ENCODE measurements at places on chromosomes 13 and 19.

- peak; percentile 24 for DNase-seq
These were observed 1.3 kb downstream of the ICAM5 start for GRCh38 chr19:10290876-10291553.

DNA sequence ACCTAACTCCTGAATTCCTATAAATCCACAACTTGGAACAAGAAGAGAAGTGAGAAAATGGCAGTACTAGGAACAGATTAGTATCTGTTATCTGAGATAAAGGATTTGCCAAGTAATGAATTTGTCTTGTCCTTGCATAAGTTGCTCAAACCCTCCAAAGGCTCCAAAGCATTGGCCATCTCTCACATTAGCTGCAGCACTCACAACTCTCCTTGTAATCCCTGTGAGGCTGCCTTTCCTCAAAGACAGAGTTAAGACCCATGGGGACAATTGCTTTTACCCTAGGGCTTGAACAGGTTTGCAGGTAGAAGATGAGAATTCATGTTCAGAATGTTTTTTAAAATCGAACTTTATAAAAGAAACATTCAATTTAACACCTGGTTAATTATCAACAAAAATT lies 1702.2 kb downstream of the EFNB2 start:
- no peak for DNase-seq

- DNase-seq, result no peak
These were observed 178.2 kb downstream of the GPC5 start for GRCh38 chr13:91576590-91576989.

DNA sequence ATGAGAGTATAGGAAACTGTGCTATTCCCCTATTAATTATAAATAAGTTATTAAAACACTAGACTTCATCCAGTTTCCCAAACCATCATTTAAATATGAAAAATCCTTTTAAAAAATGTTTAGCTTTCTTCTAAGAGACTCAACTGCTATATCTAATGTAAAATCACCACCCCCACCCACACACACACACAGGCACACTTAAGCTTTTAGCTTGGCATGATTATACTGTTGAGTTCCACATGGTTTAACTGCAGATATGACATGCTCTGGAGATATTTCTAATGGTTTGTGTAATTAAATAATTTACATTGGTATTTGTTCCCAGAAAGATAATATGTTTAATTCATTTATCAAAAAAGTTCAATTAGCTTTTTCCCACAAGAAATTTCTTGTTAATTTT lies 1700.1 kb upstream of the SLC10A2 start:
- DNase-seq, result no peak

DNA sequence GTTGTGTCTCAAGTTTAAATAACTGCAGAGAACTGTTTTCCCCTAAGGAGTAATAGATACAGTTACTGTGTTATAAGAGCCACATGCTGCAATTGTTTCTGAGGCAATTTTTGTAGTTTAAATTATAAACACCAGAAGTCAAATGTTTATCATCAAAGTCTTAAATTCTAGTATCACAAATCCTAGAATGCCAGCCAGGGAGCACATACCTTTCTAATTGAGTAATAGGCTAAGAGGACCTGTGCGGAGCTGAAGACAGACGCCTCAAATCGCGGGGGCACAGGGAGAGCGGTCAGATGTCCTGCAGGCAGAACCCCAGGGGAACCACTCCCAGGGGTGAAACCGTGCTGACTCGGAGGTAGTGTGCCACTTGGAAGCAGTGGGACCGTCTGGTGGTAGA lies 65.2 kb upstream of the TNFRSF19 start:
- no peak for DNase-seq

DNA sequence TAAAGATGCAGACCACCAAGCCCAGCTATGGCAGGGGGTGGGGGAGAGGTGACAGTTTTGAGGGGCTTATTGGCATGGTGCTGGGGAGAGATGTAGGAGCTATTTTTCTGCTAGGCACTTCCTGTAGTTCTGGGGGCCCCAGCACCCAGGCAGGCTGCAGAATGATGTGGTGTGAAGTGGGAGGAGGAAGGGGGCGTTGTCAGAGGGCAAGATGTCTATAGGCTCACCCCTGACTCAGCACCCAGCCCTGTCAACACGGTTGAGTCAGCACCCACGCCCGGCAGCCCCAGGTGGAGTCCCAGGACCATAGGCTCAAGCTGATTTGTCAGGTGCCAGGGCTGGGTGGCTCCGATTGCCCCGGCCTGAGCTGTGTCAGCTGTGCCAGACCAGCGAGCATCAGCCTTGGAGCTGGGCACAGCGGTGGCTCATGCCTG lies 5.8 kb downstream of the KLF2 start:
- DNase-seq, result peak; percentile 95

GRCh38 chr13:74136084-74136658 lies 2.0 kb upstream of the KLF12 start:
- peak; percentile 56 for DNase-seq

DNA sequence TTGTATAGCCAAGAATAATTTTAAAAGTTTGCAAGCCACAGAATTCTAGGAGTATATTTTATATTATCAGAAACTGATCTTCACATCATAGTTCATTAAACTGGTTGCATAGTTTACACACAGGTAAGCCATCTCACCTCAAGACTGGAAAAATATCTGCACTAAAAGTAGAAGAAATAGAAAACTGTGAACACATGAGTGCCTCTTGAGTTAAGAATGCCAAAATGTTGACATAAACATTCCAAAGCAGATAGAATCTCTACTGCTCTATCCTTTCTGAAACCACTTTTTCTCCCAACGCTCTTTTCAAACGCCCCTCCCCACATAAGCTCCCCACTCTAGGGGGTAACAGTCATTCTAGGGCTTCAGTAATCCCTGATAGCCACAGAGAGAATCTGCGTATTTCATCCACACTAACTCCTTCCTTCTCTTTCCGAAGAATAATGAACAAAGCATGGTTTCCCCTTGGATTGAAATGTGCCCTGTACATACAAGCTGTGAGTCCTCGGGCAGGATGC lies 201.5 kb downstream of the IRS2 start:
- DNase-seq, result no peak

GRCh38 chr13:101868585-101869469 lies 416.4 kb downstream of the ITGBL1 start:
- DNase-seq, result no peak

DNA sequence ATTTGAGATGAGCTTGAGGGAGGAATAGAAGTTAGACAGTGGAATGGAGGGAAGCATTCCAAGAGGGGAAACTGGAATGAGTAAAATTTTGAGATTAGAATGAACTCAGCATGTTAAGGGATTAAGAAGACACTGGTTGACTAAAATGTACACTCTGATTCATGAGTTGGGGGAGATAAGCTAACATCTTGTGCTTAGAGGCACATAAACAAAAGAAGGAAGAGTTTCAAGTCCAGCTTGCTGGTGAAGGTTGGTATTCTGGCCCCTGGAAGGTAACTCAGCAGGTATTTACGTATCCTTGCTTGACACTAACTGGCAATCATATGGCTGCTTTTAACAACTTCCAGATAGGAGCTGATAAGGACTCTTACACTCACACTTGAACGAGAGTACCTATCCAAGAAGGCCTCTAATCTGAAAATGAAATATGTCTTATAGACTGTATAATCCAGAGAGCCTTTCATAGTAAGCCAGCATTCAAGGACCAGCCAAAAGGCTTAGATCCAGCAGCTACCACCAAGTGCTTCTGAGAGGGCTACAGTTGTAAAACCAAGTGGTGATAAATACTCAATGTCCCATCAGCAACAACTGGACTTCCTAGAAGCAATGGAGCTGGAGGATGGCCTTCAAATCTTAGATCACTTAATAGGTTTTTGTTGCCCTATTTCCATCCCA lies 149.7 kb upstream of the SERP2 start:
- DNase-seq, result no peak

DNA sequence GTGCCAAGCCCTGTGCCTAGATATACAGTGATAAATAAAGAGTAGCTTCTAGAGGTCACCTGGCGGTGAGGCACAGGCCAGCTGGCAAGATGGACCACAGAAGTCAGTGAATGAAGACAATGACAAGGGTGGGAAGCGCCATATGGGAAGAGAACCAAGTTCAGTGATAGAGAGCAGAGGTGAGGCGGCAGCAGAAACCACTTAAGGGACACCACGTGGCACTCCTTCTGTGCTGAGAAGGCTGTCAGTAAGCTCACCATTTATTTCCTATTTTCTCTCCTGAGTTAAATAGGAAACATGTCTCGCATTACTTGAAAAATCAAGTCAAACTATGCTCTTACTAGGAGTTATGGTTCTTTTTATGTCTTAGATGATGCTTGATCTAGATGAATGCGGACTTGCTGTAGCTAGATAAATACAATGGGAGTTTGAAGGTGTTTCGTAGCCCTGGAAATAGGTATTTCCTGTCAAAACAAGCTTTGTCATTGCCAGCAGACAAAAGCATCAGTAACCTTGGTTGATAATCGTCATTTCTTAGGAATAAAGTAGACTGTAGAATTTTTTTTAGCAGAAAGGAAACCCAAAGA lies 17.8 kb downstream of the ALOX5AP start:
- no peak for DNase-seq

GRCh38 chr13:91241221-91241933 lies 106.1 kb upstream of the MIR17HG start:
- DNase-seq, result no peak

DNA sequence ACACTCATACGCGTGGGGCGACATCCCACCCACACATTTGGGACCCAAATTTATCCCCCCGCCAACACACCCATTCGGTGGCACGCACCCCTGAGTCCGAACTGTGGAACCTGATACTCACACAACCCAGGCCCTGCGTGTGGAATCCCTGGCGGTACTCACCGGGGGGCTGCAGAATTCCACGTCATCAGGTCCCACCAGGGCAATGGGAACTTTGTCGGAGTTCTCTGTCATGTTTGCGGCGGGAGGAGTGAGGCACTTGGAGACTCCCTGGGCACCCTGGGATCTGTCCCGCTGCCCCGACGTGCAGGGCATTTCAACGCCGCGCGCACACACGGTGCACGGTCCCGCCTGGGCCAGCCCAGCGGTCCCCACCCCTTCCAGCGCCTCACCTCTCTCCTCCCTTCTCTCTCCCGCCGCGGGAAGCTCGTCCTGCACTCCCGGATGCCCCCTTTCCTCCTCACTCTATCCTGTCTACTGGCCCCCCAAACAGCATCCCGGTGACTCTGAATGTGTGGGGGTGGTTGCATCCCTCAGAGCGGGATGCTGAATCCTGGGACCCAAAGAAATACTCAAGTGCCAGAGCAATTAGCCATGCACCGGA lies at the start of gene CNMD:
Gene CNMD (minus strand): TSS at position 353 of the 604 bp plus-strand sequence. CDS start 119 bp downstream, at position 234.
- no peak for DNase-seq

DNA sequence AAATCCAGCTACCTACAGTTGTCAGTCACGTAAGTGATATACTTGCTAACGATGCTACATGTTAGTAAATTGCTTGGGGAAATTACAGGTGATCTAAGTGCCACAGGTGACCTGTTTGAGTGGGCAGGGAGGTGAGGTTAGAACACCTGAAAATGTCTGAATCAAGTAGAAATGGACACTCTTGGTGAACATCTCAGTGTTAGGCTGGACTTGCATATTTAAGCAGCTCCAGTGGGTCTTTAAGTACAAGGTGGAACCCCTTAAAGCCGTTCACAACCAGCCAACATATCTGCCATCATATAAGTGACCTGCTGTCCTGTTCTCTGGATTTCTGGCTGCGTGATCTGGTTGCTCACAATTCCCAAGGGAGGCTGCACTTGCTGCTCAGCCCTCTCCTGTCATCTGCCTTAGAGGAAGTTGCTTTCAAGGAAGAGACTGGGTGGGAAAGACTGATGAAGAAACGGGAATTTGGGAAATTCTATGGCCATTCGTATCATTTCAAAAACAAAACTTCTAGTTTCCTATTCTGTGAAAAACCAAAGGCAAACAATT lies 244.0 kb downstream of the DCLK1 start:
- no peak for DNase-seq

DNA sequence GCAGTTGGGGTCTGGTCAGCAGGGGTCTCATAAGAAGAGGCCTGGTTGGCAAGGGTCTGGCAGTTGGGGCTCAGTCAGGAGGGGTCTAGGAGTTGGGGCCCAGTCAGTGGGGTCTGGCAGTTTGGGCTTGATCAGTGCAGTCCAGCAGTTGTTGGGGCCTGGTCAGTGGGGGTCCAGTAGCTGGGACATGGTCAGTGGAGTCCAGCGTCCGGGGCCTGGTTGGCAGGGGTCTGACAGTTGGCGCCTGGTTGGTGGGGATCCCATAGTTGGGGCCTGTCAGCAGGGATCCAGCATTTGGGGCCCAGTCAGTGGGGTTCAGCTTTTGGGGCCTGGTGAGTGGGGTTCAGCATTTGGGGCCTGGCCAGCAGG lies 60.5 kb upstream of the TPM4 start:
- no peak for DNase-seq

- DNase-seq, result no peak
These were observed 1.2 kb upstream of the MYDGF start for GRCh38 chr19:4671185-4671851.

DNA sequence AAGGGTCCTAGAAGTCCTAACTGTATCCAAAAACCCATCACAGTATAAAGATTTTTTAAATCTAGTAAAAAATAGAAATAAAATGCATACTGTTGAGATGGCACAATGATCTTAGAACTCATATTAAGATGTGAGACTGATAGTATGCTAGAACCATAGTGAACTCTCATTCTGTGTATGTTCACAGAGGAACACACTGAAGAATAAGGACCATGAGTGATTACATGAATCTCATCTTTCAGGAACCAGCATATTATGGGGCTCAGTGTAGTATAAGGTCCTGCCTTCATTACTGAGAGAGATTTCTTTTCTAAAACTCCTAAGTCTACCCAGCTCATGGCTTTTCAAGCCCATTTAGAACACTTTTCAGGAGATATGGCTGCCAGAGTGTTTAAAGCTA lies 59.8 kb upstream of the RFC3 start:
- DNase-seq, result no peak

DNA sequence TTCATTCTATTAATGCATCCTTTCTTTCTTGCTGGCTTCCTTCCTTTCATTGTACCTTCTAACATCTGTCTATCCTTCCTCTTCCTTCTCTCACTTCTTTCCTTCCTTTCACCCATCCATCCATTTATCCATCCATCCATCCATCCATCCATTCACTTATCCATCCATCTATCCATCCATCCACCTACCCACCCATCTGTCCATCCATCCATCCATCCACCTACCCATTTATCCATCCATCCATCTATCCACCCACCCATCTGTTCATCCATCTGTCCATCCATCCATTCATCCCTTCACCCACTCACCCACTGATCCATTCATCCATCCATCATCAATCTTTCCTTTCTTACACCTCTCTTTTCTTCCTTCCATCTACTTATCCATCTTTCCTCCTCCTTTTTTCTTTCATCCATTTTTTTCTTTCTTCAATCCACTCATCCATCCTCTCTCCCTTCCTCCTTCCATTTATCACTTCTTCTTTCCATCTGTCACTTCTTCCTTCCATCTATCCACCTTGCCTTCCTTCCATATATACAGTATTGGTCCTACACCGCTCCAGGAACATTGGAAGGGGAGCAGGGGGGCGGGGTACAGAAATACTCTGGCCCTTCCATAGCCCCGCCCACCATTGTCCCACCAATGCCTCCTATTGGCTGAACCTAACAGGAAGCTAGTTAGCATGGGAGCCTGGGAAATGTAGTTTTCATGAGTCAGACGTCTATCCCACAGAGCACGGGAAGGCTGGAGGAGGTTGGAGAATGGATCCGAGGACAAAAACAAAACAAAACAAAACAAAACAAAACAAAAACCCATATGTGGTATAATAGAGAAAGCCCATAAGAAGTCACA lies 45.9 kb downstream of the MBD3L1 start:
- no peak for DNase-seq

Measured in central memory CD4-positive, alpha-beta T cell (primary cell).